ENCODE measurements at places on chromosomes 4 and X.

- no peak for DNase-seq
Observed at GRCh38 chrX:46916273-46916672, 4.1 kb downstream of the JADE3 start.

- no peak for DNase-seq
Observed at GRCh38 chr4:36330796-36331195, 49.4 kb downstream of the DTHD1 start.

- no peak for DNase-seq
Observed at GRCh38 chr4:38919494-38919893, 51.9 kb downstream of the FAM114A1 start.

GRCh38 chr4:159240687-159241086 is 137.8 kb downstream of the RAPGEF2 start:
- no peak for DNase-seq

DNA sequence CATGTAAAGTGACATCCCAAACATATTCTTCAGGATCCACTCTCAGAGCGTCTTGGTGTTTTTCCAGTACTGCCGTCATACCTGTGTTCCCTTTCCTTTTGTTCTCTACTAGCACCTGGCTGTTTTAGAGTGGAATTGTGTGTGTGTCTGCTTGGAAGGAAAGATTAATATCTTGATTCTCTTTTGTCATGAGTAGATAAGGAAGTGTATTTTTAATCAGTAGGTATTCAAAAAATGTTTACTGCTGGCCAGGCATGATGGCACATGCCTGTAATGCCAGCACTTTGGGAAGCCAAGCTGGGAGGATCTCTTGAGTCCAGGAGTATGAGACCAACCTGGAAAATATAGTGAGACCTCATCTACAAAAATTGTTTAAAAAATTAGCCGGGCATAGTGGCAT is 198.8 kb downstream of the CBR4 start:
- DNase-seq, result no peak

DNA sequence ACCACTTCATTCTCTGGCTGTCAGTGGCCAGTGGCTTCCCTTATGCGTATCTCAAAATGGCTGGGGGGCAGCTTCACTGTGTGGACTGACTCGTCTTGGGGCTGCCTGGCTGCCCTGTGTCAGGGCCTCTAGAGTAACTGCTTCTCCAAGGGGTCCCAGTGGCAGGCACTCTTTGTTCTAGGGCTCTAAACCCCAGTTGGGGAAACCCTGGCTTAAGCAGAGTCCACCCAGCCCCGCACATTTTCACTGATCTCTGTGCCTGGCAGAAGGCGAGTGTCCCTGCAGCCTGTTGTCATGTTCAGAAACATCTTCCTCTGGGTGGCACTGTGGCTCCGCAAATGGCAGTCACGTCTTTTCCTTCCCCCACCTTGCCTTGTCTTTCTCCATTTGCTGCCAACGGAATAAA is 59.7 kb downstream of the NBDY start:
- DNase-seq, result no peak

- DNase-seq, result peak; percentile 60
Observed at GRCh38 chrX:1537031-1537715, at the start of gene P2RY8. Gene P2RY8 (minus strand): TSS chrX:1537185. CDS start chrX:1466558, 70,627 bp downstream.

DNA sequence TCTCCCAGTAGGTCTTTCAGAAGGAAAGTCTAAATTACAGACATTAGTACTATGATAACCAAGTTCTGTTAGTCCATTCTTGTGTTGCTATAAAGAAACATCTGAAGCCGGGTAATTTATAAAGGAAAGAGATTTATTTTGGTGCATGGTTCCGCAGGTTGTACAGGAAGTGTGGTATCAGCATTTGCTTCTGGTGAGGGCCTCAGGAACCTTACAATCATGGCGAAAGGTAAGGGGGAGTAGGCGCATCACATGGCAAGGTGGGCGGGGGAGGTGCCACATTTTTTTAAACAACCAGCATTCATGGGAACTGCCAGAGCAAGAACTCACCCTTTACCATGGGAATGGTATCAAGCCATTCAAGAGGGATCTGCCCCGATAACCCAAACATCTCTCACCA is 26.2 kb upstream of the USP46 start:
- no peak for DNase-seq

Data from activated CD4-positive, alpha-beta T cell treated with anti-CD3 and anti-CD28 coated beads for 1 hour (primary cell).